ENCODE measurements at places on chromosomes 11 and 22.

GRCh38 chr11:124727474-124727873, 12.3 kb upstream of the NRGN start:
- DNase-seq: no peak

DNA sequence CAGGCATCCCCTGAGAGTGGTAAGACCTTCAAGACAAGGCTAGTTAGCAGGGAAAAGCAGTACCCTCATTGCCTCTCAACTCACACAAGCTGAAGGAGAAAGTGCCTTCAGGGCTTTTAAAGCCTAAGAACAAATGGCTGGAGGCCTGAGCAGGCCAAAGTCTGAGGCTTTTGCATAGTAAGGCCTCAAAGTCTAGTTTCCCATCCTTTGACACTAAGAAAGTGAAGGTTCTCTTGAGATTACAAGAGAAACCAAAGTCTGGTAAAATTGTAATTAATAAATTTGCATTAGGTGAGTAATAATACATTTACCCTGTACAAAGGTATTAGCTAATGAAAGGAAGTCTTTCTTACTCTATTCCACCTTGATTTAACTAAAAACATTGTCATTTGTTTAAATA, 47.0 kb upstream of the CCDC89 start:
- no peak for DNase-seq

GRCh38 chr22:33418484-33418883, 360.3 kb upstream of the SYN3 start:
- no peak for DNase-seq

DNA sequence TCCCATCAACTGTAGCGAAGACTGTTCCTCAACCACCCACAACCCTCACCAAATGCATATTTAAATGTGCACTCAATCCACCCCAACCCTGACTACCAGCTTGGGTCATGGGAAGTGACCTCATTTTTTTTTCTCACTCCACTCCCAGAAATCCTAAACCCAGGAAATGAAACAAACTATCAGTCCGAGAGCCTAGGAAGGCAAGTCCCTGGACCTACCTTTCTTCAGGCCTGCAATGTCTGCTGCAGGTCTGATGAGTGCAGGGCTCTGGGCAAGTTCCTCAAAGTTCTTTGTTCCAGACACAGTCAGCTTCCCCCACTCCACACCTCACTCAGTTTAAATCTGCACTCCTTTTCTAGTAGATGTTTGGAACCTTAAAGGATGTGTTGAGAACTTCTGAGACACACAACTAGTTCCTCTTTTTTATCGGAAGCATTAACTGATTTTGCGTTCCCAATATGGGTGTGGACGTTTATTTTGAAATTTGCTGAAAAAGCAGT, at the start of gene MS4A4E:
MS4A4E (minus strand) TSS at position 398 of the 500 bp plus-strand sequence. CDS start 13,082 bp downstream, outside the sequence.
- DNase-seq: no peak

DNA sequence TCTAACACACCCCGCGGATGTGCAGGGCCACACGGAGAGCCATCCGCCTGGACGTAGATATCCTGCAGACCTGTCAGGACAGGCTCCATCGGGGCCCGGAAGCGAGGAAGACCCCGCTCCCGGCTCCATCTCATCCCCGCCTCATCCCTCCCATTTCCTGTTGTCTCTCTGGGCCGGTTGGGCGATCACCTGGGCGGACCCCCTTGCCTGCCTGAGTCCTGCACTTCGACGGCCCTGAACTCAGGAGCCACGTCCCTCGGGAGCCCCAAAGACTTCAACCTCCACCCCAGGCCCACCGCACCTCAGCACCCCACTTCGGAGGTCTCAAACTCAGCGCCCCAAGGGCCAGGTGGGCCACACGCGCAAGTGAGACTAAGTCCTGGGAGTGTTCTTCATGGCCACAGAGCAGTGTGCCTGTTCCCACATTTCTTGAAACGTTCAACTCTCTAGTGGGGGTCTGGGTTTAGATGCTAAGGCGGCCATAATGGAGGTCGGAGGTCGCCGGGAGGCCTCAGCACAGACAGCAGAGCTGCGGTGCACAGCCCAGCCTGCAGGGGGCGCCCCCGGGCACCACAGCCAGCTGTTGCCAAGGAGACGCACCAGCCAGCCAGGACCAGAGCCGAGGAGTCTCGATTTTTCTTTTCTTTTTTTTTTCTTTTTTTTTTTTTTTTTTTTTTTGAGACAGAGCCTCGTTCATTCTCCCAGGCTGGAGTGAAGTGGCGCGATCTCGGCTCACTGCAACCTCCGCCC, 26.0 kb upstream of the FADD start:
- no peak for DNase-seq

GRCh38 chr22:23212061-23213021, 32.0 kb downstream of the BCR start:
- no peak for DNase-seq

DNA sequence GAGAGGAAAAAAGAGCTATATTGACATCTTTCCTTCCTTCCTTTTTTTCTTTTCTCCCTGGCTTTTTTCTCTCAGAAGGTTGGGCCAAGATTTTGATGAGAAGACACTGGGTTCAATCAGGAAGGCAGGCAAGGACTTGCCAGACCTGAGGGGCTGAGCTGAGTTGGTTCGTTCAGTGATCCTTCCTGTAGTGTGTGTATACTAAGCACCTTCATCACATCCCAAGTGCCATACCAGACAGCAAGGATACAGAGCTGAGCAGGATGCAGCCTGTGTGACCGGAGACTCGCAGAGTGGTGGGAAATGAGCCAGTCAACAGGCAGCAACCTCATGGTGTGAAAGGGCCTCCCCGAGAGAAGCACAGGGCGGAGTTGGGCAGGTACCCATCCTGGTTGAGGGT, 95.5 kb downstream of the SPON1 start:
- DNase-seq: no peak

DNA sequence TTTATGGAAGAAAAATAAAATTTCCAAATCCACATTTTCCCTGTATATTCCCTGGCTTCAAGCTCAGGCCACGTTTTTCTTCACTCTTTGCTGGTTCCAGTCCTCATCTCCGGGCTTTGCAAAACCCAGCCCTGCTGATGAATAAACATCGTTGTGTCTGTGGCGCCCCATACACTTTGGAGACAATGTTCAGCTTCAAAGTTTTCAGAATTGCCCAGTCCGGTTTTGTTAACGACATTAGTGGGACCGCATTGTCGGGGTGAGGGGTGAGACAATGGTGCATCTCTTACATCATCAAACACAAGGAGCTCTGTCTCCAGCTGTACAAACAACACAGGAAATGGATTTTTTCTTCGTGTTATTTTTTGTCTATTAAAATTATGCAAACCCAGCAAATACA, 53.4 kb upstream of the HTATIP2 start:
- DNase-seq: no peak

GRCh38 chr11:111697933-111698371, 68.2 kb downstream of the PPP2R1B start:
- no peak for DNase-seq

DNA sequence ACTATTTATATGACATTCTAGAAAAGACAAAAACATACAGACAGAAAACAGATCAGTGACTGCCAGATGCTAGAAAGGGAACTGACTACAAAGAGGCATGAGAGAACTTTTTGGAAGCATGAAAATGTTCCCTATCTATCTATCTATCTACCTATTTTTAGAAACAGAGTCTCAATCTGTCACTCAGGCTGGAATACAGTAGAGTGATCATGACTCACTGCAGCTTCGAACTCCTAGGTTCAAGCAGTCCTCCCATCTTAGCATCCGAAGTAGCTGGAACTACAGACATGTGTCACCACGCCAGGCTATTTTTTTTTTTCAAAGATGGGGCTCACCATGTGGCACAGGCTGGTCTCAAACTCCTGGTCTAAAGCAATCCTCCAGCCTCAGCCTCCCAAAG, 6.9 kb downstream of the SBF2 start:
- DNase-seq: no peak

DNA sequence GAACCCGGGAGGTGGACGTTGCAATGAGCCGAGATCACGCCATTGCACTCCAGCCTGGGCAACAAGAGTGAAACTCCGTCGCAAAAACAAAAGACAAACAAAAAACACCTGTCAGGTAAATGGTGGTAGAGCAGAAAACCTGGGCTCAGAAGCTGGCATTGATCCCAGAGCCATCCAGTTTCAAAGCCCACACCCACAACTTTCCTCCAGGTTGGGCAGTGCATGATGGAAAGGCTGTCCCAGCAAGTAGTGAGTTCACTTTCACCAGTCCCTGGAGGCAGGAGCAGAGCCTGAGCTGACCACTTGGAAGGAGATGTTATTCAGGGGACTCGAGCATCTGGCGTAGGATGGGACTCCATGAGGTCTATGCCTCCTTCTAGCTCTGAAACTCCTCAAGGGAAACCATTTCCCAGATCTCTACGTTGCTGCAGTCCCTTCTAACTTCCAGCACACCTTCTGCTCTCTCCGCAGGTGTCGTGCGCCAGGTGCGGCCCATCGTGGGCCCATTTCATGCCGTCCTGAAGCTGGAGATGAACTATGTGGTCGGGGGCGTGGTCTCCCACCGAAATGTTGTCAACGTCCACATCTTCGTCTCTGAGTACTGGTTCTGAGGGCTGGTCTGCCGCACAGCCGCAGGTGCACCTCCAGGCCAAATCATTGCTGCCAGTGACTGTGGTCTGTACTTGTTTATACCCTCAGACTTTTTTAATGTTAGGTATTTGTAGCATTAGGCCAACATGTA, 71.6 kb upstream of the ATXN10 start:
- no peak for DNase-seq

- no peak for DNase-seq
Measured at GRCh38 chr11:69475866-69476471, 5.5 kb upstream of the LINC01488 start.

GRCh38 chr11:74380746-74381439, 17.3 kb downstream of the PGM2L1 start:
- DNase-seq: no peak

GRCh38 chr11:91394073-91394726, 830.4 kb upstream of the FAT3 start:
- no peak for DNase-seq

DNA sequence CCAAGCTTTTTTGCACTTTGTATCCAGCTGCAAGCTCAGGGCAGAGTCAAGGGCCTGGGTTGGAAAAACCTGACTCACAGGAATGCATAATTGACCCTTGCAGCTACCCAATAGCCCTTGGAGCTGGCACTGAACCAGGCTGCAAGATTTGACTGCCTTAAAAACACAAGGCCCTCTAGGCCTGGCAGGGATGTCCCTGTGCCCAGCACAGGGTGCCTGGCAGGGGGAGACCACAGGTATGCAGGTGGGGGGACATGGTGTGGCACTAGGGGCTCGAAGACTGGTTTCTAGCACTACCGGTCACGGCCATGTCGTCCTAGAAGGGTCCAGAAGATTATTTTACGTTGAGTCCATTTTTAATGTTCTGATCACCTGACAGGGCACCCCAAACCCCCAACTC, 30.2 kb downstream of the SBF1 start:
- peak; percentile 67 for DNase-seq

DNA sequence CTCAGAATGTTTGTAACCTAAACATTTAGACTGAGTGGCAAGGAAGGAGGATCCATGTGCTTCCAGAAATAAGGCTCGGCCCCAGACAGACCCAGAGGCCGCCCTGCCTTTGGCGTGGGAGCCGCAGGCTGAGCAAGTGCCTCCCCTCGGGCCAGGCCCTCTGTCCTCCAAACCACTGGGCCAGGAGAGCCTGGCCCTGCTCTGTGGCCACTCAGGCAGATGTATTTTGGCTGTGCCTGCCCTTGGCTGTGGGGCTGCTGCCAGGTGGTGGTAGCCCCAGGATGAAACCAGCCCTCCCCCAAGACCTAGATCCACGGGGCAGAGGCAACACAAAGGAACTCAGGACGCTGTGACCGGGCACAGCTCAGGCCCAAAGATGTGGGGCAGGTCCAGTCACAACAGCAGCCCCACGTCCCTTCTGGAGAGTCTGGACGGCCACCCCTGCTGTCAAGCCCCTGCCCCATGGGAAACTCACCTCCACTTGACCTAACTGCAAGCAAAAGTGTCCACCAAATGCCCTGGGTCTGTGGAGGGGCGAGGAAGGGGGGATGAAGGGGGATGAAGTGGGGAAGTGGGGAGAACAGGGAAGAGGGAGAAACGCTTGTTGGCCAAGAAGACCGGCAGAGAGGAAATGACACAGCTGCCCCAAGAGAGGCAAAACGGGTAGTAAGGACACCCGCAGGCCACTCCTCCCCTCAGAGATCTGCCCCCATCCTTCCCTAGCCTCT, 24.0 kb downstream of the PISD start:
- DNase-seq: peak; percentile 49

- no peak for DNase-seq
Measured at GRCh38 chr11:77071671-77072605, 5.2 kb downstream of the CAPN5 start.

DNA sequence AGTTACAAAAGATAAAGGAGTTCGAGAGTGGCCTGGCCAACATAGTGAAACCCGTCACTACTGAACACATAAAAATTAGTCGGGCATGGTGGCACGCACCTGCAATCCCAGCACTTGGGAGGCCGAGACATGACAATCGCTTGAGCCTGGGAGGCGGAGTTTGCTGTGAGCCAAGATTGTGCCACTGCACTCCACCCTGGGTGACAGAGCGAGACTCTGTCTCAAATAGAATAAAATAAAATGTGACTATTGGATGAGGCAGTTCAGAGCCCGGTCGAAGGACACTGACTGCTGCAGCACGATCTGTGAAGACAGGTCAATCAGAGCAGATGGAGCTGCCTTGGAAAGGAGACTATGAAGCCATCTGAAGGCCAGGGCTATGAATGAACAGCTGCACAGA, 37.7 kb upstream of the ANO1 start:
- no peak for DNase-seq

- no peak for DNase-seq
Measured at GRCh38 chr22:27433099-27433498, 368.5 kb downstream of the MN1 start.

GRCh38 chr11:44002191-44003093, 45.3 kb upstream of the ACCSL start:
- DNase-seq: no peak

GRCh38 chr22:42991010-42991651, 23.8 kb downstream of the PACSIN2 start:
- peak; percentile 67 for DNase-seq

DNA sequence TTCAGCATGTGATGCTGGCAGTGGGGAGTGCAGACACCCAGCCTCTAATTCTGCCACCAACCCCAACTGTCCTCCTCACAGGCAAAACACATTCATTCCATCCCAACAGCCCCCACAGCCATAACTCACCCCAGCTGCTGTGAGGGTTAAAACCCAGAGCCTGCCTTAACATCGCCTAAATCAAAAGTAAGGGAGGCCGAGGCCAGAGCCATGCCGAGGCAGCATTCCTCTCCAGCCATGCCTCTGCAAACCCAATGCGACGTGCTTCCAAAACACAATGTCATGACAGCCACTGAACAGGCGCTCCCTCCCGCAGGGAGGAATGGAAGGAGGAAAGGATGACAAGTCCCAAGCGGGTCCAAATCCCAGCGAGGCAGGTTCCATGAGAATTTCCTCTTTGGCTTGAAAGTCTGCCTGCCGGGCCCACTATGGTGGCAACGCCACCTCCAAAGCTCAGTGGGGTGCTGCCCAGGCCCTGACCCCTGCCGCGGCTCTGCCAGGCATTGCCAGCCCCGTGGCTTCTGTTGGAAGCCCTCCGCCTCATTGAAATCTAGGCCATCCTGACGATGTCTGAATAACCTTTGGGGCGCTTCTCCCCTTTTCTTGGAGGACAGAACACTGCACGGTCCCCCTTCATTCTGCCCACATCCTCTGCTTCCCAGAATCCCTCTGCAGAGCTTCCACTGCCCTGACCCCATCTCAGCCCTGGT, 472.3 kb downstream of the BRD1 start:
- no peak for DNase-seq

- no peak for DNase-seq
Measured at GRCh38 chr22:24500277-24500820, 5.2 kb downstream of the UPB1 start.

GRCh38 chr22:27952091-27952490, 33.0 kb upstream of the PITPNB start:
- DNase-seq: peak; percentile 80

GRCh38 chr11:1348796-1349326, 39.4 kb upstream of the TOLLIP start:
- DNase-seq: no peak

All from fibroblast of pulmonary artery (primary cell).